ENCODE measurements at places on chromosomes 5 and 9.

DNA sequence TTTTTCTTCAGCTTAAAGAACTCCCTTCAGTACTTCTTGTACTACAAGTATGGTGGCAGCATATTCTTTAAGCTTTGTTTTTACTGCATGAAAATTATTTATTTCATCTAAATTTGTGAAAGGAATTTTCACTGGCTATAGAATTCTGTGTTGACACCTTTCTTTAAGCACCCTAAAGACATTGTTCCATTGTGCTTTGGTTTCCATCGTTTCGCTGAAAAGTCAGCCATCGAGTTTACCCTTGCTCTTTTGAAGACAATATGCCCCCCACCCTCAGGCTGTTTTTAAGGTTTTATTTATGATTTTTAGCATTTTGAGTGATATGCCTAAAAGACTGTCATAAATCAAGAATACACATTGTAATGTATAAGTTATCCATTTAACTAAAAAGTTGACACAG is 27.3 kb upstream of the COL5A1 start:
- no peak for ATAC-seq

- ATAC-seq = no peak
Measured at GRCh38 chr9:84499969-84500582, 159.5 kb upstream of the SLC28A3 start.

DNA sequence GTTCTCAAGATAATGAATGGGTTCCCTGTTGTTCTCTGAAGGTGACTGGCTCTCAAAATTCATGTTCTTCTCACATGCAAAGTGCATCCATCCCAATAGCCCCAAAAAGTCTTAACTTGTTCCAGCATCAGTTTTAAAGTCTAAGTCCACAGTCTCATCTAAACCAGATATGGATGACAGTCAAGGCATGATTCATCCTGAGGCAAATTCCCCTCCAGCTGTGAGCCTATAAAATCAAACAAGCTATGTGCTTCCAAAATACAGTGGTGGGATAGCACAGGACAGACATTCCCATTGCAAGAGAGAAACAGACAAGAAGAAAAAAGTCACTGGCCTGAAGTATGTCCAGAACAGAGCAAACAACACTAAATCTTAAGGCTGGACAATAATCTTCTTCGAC is 25.4 kb downstream of the FBXO10 start:
- no peak for ATAC-seq

DNA sequence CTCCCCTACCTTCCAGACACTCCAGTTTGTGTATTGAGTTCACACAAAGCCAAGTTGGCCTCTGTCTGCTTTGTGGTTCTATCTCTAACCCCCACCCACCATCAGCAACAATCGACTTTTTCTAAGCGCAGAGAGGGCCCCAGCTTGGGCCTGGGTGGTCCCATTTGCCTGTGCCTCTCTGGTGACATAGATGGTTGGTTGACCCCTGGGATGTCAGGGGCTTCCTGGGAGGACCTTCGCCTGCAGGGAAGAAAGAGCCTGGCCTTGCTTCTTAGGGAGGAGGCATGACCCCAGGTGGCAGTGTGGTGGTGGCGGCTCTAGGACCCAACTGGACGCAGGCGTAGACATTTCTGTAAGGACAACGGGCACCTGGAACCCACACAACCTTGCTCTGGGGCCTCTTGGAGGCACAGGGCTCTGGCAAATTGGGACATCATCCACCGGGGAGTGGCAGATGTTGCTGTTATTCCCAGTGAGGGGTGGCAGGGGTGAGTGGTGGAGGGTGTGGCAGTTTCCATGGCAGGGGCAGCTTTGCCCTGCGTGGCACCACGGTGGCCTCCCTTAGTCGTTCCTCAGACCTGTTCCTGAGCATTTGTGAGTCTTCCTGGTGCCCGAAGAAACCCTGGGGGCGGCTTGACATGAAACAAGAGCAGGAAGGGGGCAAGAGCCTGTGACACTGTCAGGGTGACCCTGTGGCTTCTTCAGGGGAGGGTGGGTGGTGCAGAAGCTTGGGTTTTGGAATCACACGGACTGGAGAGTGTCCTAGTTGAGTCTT is 171.0 kb upstream of the IER5L start:
- ATAC-seq = no peak

DNA sequence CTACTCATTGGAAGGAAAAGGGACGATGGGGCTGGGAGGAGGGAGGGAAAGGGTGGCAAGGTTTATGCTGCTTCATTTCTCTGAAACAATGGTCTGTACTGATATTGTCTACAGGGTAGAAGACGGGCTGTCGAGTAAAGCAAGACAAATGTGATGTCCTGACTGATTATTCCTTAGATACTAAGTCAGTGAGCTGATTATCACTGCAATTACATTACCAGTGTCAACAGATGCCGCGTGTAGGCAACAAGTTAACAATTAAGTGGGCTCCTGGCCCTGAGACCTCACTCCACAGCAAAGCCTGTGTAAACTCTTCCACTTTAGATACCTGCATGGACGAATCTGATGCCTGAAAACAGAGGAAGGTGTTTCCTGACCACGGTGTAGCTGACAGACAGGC is 602.8 kb downstream of the IRX1 start:
- no peak for ATAC-seq

- ATAC-seq = no peak
Measured at GRCh38 chr5:156883316-156883875, 33.3 kb downstream of the PPP1R2B start.

DNA sequence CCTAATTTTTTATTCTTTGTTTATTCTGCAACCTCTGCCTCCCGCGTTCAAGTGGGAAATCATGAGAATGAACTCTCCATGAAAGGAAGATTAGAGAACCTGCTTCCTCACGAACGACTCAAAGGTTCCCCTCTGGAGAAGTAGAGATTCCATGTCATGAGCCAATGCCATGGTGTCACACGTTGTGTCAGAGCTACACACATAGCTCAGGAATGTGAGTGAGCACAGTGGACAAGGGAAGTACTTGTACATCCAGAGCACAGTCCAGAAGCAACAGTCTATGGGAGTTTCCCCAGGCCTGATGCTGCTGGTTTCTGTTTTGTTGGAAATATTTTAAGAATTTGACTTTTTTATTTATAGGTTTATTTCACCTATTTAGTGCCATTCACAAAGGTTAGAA is 26.8 kb upstream of the PPP2CA start:
- ATAC-seq = no peak

- no peak for ATAC-seq
Measured at GRCh38 chr9:79020276-79020675, 551.5 kb upstream of the TLE4 start.

- no peak for ATAC-seq
Measured at GRCh38 chr9:70533492-70533891, 119.0 kb upstream of the KLF9 start.

DNA sequence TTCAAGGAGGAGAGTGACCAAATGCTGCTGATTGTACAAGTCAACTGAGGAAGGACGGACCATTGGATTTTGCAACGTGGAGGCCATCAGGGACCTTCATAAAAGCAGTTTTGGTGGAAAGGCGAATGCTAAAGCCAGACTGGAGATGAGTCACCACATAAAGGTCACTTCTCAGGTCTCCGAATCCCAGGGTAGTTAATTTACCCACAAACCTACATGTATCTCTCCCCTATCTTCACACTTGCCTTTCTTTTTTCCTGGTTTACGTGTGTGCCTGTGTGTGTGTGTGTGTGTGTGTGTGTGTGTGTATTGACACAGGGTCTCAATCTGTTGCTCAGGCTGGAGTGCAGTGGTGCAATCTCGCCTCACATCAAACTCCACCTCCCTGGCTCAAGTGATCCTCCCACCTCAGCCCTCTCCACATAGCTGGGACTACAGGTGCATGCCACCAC is 4.6 kb upstream of the CTNNA1 start:
- ATAC-seq = peak; percentile 16

DNA sequence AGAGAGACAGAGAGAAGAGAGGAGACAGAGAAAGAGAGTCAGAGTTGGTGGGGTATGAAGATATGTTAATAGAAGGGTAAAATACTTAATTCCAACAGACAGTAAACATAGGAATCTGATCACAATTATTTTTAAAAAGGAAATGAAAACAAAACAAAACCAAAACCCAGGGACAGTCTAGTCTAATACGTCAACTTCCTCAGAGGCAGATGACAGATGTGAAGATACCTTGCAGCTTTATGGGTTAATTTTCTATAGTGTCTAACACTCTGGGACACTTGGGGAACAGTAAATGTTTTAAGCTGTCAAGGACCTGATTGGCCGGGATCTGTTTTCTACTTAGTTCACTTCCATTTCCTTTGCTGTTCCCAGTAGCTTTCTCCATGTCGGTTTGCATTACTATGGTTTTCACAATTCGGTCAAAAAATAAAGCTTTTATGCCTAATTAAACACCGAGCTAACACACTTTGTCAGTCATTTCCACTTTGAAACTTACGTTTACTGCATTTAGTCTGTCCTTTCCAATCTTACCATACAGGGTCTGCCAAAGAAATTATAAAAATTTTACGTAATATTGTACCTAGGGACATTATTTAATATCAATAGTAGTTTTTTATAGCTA is 216.5 kb downstream of the MCTP1 start:
- no peak for ATAC-seq

- no peak for ATAC-seq
Measured at GRCh38 chr5:485946-486491, 38.2 kb downstream of the SLC9A3 start.

- no peak for ATAC-seq
Measured at GRCh38 chr9:81116340-81117137, 572.8 kb downstream of the TLE1 start.

- ATAC-seq = no peak
Measured at GRCh38 chr9:18675973-18676372, 202.0 kb downstream of the ADAMTSL1 start.

- no peak for ATAC-seq
Measured at GRCh38 chr5:54320256-54320655, 9.9 kb upstream of the ARL15 start.

DNA sequence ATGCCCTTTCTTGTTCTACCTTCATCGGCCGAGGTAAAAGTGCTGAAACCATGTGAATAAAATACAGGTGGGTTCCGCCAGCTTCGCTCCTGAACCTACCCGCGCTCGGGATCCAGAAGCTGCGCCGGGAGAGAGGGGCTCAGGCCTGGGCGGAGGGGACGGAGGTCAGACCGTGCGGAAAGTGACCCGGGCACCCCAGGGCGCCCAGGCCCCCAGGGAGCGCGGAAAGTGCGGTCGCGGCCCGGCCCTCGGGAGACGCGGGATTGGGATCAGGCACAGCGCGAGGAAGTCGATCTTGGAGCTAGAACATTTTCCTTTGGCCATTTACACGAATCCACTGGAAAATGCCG is 329 bp downstream of the SYK start:
- ATAC-seq = no peak

DNA sequence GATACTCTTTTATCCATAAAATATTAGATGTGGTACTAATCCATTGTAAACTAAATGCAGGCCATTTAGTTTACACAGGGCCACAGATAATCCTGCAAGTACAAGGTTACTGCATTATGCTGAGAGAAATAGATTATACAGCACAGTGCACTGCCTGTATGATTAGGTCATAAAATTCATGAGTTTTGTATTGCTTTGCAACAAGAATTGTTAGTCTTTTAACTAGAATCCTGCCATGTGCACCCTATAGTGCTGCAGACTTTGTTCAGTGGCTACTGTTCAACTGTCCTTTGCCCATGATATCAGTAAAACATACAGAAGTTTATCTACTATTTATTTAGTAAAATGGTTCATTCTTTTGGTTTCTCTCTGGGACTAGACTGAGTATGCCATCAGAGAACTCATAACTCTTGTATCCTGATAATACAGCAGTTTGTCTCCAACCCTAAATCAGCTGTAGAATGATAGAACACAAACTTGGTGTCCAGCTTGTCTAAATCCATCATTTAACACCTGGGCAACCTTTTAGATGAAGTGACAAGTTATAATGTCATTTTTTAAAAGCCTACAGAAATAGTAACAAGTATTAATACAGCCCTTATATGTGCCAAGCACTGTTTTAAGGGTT is 291.2 kb downstream of the TMEM167A start:
- ATAC-seq = no peak

- no peak for ATAC-seq
Measured at GRCh38 chr5:27497491-27497890, 459.1 kb upstream of the CDH9 start.

- ATAC-seq = no peak
Measured at GRCh38 chr5:150224483-150225027, 34.7 kb downstream of the SLC6A7 start.

DNA sequence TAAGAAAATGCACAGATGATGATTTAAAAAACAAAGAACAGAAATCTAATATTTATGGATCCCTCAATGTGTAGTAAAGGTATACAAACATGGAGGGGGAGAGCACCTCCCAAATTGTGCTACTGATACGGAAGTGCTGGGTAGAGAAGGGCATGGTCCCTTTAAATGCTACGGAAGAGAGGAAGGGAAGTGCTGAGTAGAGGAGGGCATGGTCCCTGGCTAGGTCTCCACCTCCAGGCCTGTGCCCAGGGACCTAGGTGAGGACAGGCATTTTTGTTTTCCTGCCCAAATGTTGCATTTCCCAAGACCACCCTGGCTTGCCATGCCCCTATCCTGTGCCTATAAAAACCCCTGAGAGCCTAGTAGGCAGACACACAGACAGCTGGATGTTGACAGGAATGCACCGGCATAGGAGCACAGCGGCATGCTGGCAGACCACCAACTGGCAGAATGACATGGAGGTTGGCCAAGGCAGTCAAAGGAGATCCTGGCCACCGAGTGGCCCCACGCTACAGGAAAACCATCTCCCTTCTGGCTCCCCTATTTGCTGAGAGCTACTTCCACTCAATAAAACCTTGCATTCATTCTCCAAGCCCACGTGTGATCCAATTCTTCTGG is 62.1 kb upstream of the SPDL1 start:
- no peak for ATAC-seq

DNA sequence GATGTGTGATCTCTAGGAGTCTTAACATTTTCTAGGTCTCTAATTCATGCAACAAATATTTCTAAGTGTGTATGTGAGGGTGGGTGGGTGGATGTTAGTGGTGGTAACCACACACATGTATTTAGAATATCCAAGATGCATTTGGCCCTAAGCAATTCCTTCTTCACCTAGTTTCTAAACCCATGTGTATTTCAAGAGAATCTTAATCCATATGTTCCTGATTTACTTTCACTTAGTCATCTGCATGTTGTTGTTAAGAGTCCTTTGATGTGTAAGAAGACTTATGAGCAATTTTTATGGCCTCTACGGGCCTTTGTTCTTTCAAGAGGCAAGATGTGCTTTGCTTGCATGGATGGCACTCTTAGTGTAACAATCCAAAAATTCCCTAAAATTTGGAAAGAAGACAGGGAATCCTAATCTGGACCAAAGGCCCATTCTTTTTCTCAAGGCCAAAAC is 282.6 kb downstream of the SPATA31D1 start:
- ATAC-seq = no peak

- no peak for ATAC-seq
Measured at GRCh38 chr5:119289438-119290044, 66.3 kb upstream of the TNFAIP8 start.

DNA sequence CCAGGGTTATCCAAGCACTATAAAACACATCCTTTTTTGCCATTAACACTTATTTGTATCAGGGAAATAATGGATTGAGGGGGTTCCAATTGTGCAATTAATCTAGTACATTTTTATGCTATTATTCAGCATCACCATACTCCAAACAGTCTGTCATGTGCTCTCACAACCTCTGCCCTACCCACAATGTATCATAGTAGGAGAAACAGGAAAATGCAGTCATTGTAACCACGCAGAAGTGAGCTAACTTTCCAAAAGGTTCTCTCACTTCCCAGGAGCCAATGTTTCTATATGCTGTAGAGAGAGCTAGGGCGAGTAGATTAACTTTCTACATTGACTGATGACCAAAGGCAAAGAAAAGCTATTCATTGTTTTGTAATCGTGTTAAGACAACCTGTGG is 29.8 kb downstream of the DAB2 start:
- peak; percentile 60 for ATAC-seq

Data from gastroesophageal sphincter (tissue), 4 donors.